ENCODE measurements at places on chromosomes 4 and X.

DNA sequence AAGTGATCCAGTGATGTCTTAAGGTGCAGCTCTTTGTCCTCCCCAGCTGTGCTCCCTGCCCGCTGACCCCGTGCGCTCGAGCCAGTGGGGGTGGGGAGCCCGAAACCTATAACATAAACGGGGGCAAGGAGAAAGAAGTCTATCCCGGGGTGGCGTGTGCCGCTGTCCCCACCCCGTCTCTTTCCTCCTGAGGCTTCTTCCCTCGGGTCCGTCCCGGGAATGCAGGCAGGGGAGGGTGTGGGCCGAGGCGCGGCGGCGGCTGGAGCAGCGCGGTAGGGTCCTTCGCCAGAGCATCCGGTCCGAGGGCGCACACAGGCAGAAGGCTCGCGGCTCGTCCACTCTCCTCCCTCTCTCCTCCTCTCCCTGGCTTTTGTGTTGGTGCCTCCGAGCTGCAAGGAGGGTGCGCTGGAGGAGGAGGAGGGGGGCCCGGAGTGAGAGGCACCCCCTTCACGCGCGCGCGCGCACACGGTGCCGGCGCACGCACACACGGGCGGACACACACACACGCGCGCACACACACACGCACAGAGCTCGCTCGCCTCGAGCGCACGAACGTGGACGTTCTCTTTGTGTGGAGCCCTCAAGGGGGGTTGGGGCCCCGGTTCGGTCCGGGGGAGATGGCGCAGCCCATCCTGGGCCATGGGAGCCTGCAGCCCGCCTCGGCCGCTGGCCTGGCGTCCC is at the start of gene RAB33A:
RAB33A (plus strand) TSS at position 517 of the 681 bp plus-strand sequence; CDS start at position 618, 101 bp downstream.
- DNase-seq = no peak

DNA sequence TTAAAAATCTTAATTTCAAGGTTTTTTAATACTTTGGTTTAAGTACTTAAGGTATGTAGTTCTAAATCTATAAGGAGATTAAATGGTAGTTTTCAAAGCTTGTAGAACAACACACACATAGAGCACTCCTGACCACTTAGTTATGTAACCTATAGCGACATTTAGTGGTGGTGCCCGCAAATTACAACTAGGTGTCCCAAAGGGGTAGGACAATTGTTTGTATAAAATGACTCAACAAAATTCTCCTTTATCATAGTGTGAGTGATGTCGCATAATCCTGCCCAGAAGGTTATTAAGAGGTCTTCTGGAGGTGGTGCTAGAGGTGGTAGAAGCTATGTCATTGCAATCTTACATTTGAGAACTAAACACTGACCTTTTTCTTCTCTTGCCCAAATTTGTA is 373.0 kb upstream of the RASGEF1B start:
- peak; percentile 82 for DNase-seq

- no peak for DNase-seq
Measured at GRCh38 chr4:138751309-138751708, 264.3 kb upstream of the NOCT start.

GRCh38 chr4:124537971-124538370 is 174.6 kb downstream of the ANKRD50 start:
- no peak for DNase-seq

DNA sequence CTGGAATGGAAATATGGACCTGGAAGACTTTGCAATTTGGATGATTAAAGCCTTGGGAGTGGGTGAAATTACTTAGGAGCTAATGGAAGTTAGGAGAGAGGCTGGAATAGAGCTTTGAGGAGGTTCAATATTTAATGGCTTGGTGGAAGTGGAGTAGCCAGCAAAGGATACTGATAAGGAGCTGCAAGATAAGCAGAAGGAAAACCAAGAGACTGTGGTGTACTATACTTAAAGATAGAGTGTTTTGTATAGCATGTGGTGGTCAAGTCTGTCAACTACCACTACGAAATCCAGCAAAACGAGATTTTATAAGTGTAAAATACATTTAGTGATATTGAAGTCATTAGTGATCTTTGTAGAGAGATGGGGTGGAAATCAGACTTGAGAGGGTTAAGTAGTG is 54.0 kb upstream of the TMLHE start:
- no peak for DNase-seq

DNA sequence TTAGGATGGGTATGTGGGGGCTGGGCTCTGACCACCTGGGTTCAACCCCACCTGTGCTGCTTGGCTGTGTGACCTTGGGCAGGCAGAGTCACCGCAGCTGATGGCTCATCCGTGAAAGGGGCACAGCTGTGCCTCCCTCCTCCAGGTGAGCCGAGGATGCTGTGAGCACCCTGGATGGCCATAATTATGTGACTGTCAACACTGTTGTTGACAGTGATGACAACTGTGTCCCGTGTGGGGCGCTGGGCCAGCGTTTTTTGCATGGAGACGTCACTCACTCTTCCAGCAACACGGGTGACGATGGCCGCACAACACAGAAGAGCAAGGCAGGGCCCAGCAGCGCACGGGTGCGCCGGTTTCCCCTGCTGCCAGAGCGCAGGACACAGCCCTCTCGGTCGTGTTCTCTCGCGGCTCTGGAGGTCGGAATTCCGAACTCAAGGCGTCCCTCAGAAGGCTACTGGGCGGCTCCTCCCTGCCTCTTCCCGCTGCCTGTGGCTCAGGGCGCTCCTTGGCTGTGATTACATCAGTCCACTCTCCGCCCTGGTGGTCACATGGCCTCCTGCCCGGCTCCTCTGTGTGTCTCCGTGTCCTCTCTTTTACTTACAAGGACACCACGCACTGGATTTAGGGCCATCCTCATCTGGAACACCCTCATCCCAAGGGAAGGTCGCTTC is 1.3 kb downstream of the SH3TC1 start:
- DNase-seq = no peak

GRCh38 chr4:2696423-2696822 is 59.7 kb downstream of the TNIP2 start:
- DNase-seq = no peak

DNA sequence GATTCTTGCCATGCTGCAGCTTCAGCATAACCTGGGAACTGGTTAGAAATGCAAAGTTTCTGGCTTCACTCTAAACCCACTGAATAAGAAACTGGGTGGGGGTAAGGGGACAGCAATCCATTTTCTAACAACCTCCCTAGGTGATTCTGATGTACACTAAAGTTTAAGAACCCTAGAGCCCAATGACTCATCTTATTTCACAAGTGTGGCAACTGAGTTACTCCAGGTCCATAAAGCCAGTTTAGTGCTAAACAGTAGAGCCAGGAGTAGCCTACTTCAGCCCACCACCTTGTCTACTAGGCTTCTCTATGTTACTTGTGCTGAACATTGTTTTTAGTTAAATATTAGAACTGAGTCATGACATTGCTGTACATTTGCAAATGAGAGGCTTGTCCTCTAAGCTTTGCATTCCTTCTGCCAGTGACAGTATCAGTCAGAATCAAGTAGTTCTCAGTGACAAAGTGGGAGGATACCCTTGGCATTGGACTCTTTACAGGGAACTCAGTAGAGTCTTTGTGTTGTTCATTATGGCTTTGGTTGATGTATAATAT is 518.0 kb downstream of the RPA4 start:
- DNase-seq = no peak

DNA sequence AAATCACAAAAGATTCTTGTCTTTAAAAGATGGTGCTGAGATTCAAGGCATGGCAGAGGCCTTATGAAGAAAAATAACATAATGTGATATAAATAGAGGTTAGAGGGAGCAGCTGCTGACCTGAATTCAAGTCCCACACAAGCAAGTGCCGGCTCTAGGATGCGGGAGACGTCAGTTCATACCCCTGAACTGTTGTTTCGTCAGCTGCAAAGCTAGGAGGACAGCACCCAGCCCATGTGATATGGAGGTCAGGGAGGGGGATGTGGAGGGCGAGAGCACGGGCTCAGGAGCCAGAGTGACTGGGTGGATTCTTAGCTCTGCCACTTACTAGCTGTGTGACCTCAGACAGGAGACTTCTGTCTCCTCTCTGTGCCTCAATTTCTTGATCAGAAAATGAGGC is 77.9 kb downstream of the JAKMIP1 start:
- no peak for DNase-seq
